Activated CD4-positive, alpha-beta T cell treated with anti-CD3 and anti-CD28 coated beads for 48 hours (primary cell): ENCODE measurements at places on chromosomes 2 and 18.

GRCh38 chr18:29838556-29838955, 1204.0 kb downstream of the DSC3 start:
- no peak for DNase-seq

DNA sequence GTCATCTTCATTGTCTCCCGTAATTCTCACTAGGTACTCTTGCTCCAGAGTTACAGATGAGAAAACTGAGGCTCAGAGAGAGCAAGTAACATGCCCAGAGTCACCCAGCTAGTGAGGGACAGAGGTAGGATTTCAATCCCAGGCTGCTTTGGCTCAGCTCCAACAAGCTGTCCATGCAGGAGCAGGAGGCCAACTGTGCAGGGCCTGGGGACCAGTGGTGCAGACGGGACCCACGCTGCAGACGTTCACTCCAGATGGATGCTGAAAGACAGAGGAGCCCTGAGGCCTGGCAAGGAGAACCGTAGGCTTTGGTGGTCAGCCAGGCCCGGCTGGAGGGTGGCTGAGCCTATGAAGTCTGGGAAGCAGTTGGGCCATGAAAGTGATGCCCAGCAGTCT, 102.6 kb downstream of the MCFD2 start:
- DNase-seq: no peak

DNA sequence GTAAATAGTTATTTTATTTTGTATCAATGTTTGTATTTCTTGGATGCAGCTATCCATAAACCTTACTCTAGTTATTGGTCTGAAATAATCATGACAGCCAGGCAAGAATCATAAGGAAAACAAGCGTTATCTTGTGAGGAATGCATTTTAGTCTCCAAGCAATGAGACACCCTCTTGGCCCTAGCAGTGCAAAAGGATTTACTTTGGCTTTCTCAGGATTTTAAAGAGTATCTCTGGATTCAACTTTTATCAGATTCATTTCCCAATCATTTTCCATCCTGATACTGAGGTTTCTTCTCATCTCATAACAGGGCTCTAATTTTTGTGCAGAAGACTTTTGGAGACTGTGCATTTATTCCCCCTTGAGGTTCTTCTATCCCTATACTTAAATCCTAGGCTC, 480.8 kb downstream of the TMX3 start:
- DNase-seq: no peak

DNA sequence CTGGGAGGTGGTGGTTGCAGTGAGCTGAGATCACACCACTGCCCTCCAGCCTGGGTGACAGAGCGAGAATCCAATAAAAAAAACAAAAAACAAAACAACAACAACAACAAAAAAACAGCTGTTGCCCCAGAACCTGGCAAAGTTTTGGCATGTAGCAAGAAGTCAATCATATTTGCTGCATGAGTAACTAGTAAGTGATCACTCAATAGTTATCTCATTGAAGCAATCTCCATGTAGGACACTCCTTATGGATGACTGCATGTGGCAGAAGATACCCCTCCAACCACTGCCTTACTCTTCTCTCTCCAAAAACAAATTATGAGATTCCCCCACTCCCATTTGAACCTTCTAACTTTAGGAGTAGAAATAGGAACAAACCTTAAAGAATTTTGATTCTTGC, 113.7 kb downstream of the TTC27 start:
- no peak for DNase-seq

GRCh38 chr2:220353897-220354296, 726.5 kb downstream of the SLC4A3 start:
- no peak for DNase-seq
